ENCODE measurements at places on chromosomes 12 and 14.

DNA sequence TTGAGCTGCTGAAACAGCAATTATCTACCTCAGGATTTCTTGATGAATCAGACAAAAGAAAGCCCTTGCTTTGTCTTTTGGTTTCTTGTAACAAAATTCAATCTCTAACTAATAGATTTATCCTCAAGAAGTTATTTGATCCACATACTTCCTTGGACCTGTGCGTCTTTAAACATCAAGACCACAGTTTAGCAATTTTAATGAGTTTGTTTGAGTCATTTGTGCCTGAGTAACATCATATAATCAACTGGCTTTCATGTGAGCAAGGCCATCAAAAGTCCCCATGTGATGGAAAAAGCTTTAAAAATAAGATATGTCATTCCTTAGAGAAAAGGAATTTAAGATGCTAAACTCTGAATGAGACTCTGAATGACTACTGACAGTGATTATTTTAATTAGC lies 52.3 kb downstream of the KCNC2 start:
- DNase-seq = no peak

DNA sequence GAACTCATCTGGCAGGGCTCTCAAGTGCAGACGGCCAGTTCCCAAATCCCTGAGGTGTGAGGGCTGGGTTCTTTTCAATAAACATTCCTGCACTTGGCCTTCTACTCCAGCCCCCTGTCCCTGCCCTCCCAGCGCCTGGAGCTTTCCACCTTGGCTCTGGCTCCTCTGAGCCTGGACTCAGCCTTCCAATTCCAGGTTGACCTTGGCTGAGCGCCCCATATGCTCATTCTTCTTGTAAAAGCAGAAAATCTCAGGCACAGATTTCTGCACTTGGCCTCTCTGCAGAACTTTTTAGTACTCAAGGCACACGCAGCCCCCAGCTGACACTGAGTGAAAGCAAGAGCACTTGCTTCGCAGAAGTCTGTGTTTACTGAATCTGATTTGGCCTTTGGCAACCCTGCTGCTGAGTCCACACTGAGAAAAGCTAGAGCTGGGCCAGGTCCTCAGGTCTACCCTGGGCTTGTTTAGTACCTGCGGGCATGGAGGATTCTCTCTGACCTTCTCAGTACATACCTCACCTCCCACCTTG lies 222.7 kb downstream of the MSRB3 start:
- DNase-seq = no peak

- DNase-seq = no peak
These were observed 105.8 kb downstream of the AVPR1A start for GRCh38 chr12:63045020-63045860.

- DNase-seq = no peak
These were observed 426.7 kb downstream of the RAD51B start for GRCh38 chr14:68246074-68246785.

- no peak for DNase-seq
These were observed 308.1 kb downstream of the EGLN3 start for GRCh38 chr14:33642691-33643244.

- no peak for DNase-seq
These were observed 110.4 kb downstream of the BCAT1 start for GRCh38 chr12:24838531-24838950.

DNA sequence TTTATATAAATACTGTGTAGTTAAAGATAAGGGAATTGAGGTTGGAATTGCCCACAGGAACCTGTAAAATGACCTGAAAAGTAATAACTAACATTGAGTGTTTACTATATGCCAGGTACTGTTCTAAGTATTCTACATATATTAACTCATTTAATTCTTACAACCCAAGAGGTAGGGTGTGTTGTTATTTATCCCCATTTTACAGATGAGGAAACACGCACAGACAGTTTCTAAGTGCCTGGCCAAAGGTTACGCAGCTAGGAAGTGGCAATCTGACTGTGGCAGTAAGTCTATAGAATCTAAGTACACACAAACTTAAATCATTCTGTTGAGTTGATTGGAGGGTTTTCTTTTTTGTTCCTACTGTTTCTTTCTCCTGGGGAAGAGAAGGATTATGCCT lies 1.1 kb upstream of the TSPAN31 start:
- no peak for DNase-seq

- no peak for DNase-seq
These were observed 14.1 kb upstream of the ACSM4 start for GRCh38 chr12:7289743-7290142.

DNA sequence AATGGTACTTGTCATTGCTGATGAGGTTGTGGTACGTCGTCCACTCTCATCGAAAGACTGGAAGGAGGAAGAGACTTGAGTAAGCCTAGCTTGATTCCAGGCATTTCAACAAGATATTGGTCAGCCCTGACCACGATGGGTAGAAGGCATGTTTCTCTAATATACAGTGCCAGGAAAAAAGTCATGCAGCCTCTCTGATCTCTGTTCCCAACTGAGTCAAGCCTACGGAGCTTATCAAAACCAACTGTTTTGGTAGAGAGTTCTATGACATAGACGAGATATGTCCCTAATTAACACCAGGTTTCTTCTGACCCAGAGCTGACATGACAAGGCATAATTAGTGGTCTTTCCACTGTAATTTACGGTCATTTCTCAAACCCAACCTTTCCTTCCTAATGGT lies 58.5 kb downstream of the NIN start:
- no peak for DNase-seq

GRCh38 chr12:113408756-113409298 lies 5.1 kb upstream of the SDS start:
- DNase-seq = no peak
